ENCODE measurements at places on chromosomes 1 and 21.

- DNase-seq: no peak
These were observed 3.7 kb upstream of the SETD4 start for GRCh38 chr21:36064085-36064460.

DNA sequence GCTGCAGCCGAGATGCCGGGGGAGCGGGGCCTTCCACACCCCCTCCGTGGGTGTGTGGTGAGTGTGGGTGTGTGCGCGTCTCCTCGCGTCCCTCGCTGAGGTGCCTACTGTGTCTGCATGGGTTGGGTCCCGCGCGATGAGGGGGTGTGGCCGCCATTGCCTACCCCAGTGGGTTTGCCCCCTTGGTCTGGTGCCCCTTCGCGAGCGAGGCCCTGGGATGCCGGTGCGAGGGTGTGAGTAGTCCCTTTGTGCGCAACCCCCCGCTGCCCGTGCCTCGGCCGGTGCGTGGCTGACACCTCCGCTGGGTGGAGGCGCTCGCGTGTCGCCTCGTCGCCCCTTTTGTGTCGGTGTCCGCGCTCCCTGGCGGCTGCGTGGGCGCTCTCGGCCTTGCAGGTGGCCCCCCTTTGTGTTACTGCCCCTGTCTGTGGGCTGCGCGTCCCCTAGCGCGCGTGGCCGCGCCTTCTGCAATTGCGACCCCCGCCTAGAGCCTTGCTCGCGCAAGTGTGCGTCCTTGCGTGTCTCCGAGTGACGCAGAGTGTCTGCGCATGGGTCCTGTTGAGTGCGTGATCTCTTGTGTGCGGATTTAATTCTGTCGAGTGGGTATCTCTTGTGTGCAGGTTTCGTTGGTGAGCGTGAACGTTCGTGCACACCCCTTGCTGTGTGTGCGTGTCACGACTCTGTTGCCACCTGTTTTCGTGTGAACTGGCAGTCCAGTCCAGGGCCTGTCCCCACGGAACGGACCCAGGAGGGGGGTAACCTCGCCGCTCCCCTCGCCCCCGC, 553 bp downstream of the TTC3 start:
- no peak for DNase-seq

DNA sequence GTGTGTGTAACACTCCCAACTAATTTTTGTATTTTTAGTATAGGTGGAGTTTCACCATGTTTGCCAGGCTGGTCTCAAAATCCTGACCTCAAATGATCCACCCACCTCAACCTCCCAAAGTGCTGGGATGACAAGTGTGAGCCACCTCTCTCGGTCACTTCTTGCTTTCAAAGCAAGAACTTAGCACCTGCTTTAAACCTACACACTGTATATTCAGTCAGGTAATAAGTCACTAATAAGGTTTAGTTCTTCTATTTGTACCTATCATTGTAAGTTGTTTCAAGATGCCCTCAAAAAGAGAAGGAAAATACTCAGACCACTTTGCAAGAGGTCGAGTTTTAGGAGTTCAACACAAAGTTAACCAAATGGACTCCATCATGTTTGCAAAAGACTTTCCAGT, 431.3 kb downstream of the MRPL39 start:
- DNase-seq: no peak

DNA sequence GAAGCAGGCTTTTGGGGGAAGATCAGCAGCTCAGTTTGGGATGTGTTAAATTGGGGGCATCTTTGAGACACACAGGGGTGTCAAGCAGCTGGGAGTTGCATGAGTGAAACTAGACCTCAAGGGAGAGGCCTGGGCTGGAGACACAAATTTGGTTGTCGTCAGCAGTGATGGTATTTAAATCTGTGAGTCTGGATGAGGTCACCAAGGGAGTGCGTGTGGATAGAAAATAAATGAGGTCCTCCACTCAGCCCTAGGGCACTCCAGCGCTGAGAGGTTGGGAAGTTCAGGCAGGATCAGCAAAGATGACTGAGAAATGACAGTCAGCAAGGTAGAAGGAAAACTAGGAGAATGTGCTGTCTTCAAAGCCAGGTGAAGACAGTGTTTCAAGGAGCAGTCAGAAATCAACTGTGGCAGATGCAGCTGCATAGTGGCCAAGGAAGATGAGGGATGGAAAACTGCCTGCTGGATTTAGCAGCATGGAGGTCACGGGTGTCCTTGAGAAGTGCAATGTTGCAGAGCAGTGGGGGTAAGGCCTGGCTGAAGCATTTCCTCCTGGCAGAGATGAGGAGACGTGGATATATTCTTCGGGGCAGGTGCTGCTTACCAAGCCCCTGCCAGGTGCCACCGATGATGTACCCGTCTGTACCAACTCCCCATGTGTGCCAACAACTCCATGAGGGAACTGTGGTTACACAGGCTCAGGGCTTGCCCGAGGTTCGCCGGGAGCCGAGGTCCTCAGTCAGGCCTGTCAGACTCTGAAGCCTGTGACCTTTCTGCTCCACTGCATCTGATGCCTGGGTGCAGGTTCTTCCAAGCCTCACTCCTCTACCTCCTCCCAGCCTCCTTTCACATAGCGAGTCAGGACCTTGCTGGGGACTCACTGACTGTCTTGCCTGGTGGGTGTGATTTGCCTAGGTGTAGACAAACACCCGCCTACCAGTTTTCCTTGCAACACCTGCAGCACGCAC, 11.3 kb downstream of the MAP7D1 start:
- DNase-seq: no peak

DNA sequence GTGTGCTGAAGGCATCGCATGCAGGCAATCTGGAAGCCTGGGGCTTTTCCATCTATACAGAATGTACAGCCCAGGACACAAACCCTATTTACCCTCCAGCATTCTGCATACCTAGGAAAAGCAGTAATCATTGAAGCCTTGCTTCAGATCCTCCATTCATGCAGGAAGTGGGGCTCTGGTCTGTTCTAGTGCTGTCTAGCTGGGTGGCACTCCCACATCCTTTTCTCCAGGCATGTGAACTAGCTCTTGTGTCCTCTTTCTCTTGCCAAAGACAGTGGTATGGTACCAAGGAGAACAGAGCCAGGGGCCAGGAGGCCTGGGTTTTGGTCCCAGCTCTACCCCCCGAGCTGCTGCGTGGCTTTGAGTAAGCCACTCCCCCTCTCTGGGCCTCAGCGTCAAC, 21.7 kb downstream of the LRP8 start:
- DNase-seq: no peak

DNA sequence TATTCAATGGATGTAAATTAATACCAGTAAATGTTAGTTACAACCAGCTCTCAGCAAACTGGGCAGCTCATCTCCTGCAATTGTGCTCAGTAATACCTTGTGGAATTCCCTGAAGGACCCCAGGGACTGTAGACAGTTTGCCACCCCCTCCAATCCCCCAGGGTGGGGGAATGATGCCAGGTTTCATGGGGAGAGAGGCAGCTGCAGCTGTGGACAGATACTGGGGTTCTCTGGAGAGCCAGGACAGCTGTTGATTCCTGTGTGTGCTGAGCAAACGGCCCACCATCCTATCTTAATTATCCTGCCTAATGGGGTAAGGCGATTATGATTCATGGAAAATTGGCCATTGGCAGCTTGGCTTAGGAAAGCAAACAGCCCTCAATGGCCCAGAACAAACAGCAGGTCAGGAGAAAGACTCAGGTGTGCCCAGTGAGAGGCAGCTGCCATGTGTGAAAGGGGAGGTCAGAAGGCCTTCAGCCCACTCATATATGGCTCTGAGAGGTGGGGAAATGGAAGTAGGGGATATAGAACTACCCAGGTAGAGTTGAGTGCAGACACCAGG, 148.9 kb upstream of the CTTNBP2NL start:
- DNase-seq: no peak

DNA sequence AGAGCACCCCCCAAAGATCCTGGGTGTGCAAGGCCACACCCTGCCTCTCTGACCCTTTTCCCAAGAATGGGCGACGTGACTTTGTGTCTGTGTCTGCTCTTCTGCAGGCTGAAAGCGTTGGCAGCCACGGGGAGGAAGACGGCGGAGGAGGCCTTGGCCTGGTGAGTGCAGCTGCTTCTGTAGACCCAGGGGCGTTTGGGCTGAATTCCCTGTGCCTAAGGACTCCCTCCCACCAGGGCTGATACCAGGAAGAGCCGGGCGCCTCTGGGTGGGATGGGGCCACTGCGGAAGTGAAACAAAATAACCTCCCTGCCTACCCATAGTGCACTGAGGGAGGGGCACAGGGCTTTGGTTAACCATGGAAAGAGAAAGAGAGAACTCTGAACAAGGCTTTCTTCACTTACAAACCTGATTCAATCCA, 2.5 kb downstream of the UBASH3A start:
- DNase-seq: no peak

DNA sequence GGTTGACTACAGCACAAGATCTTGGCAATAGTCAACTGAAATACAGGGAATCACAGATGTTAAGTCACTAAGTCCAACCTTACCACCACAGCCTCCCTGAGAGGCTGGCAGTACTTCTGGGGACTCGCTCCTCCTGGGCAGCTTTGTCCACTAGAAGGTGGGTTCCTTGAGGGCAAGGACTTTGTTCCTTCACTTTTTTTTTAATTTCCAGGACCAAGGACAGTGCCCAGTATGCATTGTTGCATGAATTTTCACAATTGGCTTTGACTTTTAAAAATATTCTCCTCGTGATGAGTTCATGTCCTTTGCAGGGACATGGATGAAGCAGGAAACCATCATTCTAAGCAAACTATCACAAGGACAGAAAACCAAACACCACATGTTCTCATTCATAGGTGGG, 96.7 kb upstream of the IGSF21 start:
- no peak for DNase-seq

DNA sequence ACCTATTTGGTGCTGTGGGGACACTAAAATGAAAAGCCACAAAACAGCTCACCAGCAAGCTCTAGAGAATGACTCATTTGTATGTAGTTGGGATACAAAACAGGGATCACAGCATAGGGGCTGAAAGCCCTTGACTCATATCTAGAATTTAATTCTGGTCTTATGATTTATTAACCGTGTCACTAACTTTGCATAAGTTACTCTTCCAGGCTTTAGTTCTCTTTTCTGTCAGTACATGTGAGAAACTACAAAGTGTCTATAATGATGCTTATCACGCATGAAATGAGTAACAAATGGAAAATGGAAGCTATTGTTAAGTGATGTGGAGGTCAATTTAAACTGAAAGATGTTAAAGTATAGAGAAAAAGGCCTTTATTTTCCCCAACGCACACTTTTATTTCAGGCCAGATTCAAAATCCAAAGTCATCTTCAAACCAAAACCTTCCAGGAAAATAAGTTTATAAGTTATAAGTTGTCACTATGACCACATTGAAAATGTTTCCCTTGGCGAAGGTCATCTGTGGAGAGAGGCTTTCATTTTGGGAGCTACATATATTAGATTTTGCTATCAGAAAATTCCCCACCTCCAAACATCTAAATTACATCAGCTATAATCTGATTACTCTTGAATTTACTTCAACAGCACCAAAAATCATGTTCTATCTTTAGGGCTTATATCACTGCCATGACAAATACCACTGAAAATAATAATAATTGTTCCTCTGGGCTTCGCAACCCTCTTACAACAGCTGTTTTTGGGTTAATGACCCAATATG, 430.5 kb downstream of the MRPL39 start:
- no peak for DNase-seq

DNA sequence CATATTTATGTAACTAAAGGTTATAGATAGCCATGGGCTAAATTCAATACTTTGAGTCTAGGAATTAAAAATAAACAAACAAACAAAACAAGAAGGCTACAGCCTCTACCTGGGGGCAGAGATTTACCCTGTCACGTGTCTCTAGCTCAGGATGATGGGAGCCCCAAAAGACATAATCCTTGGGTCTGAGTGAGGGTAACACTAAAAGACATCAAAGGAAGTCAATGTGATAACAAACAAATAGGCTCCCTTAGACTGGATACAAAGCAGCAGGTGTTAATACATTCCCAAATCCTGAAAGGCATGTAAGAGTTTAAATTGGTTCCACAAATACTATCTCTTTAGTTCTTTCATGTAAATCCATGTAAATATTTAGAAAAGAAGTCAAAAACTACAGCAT, 10.7 kb downstream of the MYSM1 start:
- DNase-seq: no peak

- no peak for DNase-seq
These were observed 1807.8 kb downstream of the BRINP3 start for GRCh38 chr1:188669728-188670382.

- peak; percentile 87 for DNase-seq
These were observed 1.9 kb downstream of the S1PR1 start for GRCh38 chr1:101238681-101239094.

- DNase-seq: no peak
These were observed 9.1 kb upstream of the ATAD3B start for GRCh38 chr1:1462318-1462966.

DNA sequence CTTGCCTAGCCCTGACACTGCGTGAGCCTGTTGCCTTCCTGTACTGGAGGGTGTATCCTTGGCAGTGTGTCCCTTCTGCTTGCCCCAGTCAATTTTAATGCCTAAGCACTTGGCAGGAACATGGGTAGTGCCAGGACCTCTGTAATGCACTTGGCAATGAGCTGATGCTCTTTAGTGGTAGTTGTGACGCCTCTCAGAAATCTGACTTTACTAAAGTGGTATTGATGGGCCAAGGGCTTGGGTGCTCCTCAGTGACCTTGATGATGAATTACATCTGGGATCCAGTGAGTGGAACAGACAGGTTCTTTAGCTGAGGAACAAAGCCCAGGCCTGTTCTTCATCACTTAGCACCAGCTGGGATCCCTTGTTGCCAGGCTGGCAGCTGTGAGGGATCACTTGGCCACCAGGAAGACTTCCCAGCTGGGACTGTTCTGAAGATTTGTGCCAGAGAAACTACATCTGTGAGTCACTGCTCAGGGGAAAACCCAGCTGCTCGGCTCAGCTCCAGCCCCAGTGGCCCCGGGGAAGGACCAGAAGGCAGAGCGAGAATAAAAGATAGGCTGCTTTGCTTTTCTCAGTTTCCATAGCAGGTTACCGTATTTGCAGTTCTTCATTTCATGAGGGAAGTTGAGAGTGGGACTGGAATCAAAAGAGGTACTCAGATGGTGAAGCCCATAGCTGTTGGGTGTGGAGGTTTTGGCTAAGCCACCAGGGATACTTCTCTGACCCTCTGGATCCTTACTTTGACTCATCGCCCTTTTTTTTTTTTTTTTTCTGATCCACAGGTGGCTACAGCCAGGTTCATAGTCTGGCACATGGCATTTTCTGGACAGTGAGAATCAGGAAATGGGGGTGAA, 28.5 kb upstream of the KCNA2 start:
- DNase-seq: no peak

DNA sequence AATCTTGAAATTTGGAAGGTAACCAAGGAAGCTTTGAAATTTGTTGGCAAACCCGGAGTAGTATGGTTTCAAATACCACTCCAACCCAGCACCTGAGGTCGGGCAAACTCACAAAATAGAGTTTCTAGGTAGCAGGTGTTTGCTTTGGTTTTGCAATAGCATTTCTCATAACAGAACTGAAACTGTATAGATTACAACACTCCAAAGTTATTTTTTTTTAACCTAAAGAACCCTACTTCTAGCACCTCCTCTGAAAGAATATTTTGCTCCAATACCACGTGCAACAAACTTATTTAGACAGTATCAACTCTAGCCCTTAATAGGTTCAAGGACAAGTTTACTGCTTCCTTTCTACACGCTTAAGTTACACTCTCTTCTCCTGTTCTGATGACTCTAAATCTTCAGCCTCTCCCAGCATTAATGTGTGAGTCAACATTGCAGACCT, 178.5 kb upstream of the FMN2 start:
- DNase-seq: no peak

Measured in HS-27A (cell line).